ENCODE measurements at places on chromosomes 2 and 18.
A peak's percentile ranks its signal among the peaks of the same experiment; 100 is the strongest.

DNA sequence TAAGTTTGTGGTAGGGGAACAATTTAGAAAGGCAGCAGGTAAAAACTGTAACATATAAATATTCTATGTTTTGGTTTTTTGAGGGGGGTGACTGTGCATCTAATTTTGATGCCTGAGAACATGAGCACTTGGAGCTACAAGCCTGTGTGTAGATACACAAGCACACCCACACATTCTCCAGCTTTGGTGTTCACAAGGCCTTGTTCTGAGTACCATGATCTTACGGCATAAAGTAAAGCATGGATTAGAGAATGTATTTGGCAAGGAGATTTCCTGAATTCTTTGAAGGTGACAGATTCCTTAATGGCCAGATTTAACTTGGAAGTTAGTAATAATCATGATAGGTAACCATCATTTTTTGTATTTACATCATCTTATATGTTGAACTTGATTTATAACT lies 42.7 kb downstream of the MAP3K20 start:
- DNase-seq = no peak

GRCh38 chr2:240664622-240665021 lies 18.1 kb downstream of the AQP12B start:
- DNase-seq = no peak

DNA sequence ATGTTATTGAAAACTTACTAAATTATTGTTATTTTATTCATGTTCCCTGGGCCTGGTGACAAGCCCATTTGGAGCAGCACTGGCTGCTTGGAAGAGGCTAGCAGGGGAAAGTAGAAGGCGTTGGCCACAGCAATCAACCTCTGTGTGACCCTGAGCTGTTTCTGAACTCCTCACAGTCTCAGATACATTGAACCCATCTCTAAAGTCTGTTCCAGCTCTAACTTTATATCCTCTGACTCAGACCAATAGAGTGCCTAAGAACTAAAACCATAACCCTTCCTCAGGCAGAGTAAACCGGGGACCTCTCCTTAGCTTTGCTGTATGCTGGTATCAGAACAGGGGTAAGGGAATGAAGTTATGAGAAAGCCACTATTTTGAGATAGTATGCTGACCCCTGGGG lies 96.4 kb upstream of the NOL4 start:
- DNase-seq = no peak

GRCh38 chr2:221310730-221311129 lies 261.4 kb downstream of the EPHA4 start:
- DNase-seq = no peak

DNA sequence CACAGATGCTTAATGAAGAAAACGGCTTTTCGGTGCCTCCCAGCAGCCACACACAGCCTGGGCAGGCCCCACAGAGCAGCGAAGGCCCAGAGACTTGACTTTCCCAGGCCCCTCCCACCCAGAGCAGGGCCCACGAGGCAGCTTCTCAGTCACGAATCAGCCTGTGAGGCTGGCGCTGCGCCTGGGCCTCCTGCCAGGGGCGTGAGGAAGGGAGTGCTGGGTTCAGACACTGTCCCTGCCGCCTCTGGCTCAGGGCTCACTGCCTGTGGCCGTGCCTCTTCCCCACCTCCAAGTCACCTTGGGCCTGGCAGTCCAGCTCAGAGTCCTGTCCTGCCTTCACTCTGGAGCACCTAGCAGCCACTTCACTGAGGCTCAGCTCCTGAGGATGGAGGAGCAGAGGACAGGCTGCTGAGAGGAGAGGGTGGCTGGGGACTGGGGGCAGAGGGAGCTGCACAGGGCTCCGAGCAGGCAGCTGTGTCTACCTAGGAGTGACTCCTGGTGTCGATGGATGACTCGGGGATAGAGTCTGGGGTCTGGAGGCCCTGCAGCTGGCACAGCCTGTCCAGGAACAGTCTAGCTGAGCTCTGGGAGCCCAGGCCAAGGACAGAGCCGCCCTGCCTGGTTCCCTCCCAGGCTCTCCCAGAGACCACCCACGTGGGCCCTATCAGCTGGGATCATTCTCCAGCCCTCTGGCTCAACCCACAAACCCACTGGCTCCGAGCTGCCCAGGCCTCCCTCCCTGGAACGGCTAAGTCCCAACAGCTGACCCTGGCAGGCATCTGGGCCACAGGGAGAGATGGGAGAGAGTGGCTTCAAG lies 36.4 kb upstream of the FOSL2 start:
- DNase-seq = peak; percentile 72

GRCh38 chr2:191706791-191707190 lies 28.9 kb downstream of the NABP1 start:
- no peak for DNase-seq

GRCh38 chr2:71643674-71644357 lies 190.5 kb downstream of the DYSF start:
- DNase-seq = no peak

DNA sequence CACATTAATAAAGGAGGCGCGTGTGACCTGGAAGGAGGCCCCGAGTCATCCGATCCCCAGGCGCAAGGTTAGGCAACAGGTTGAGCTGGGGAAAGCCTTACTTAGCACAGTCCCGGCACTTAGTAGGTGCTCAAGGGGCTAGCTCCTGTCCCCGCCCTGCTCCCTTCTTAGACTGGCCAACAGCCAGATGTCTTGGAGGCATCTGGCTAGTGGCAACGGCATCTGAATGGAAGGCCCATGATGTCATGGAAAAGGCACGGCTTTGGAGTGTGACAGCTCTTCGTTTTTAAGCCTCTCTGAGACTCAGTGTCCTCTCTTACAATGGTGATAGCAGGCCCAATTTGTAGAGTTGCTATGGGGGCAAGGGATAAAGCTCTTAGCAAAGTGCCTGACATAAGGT lies 258.3 kb downstream of the CYRIA start:
- no peak for DNase-seq

DNA sequence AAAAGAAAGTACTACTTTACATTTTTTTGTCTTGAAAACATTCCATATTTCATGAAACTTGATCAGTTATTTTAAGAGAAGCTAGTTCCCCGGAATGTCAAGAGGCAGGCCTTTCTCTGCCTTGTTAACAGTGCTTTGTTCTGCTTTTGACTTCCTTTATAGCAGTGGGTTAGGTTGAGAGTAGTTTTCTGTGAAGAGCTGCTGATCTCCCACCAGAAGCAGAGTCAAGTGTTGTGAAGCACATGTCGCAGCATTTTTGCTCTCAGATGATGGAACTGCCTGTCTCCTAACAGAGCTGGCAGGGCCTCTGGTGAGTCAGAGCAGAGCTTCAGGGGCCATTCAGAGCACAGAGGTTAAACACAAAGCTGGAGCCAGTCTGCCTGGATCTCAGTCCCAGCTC lies 871.8 kb downstream of the SLC4A3 start:
- DNase-seq = peak; percentile 58

DNA sequence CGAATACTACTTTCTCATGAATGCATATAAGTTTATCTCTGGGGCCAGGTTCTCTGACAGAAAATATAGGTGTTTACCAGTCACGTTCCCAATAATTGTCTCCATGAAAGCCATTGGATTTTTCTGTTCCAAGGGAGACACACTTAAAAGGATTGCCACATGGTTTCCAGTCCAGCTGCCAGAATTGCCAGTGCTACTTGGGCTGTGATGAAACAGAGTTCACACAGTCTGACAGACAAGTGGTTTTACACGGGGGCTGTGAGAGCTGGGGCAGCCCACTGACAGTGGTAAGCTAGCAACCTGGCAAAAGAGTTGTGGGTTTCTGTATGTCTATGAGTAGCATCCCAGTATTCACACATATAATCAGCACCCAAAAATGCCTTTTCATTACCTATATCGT lies 27.7 kb upstream of the ATRAID start:
- DNase-seq = no peak

DNA sequence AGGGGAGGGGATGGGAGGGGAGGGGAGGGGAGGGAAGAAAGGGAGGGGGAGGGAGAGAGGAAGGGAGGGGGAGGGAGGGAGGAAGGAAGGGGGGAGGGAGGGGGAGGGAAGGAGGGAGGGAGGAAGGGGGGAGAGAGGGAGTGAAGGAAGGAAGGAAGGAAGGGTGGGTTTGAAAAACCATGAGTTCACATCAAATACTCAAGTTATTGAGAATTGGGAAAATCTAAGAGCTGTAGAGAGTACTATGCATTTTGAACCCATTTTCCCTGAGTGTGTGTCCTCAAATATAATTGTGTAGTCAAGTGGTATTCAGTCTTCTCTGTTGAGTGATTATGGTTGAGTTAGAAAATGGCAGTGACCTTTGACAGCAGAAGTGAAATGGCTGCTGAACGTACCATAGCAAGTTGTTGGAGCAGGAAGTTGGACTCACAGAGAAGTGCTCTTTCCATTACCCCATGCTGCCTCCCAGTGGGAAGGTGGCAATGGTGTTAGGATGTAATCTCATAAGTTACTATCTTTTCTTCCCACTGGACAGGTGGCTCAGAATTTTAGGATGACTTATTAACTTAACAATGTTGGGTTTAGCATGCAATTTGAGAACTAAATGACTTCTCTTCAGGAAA lies 214.6 kb downstream of the SETBP1 start:
- peak; percentile 52 for DNase-seq

GRCh38 chr2:152349416-152349815 lies 14.4 kb downstream of the FMNL2 start:
- no peak for DNase-seq

- DNase-seq = no peak
Measured at GRCh38 chr2:138703242-138703641, 76.9 kb downstream of the NXPH2 start.

DNA sequence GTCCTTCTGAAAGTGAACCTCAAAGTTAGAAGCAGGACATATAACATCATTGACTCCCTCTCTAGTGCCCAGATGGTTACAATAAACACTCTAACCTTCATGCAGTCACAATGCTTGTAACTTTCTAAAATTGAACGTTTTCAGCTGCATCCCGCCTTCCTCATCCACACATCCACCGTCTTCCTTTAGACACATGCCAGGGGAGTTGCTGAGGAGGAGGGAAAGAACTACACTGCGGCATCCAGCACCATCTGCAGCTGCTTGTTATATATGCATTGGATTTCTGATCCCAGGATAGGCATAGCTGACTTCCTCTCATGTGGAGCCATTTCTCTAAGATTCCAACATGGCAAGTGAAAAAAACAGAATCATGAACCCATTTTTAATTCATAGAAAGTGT lies 96.8 kb downstream of the FBXO15 start:
- DNase-seq = no peak

DNA sequence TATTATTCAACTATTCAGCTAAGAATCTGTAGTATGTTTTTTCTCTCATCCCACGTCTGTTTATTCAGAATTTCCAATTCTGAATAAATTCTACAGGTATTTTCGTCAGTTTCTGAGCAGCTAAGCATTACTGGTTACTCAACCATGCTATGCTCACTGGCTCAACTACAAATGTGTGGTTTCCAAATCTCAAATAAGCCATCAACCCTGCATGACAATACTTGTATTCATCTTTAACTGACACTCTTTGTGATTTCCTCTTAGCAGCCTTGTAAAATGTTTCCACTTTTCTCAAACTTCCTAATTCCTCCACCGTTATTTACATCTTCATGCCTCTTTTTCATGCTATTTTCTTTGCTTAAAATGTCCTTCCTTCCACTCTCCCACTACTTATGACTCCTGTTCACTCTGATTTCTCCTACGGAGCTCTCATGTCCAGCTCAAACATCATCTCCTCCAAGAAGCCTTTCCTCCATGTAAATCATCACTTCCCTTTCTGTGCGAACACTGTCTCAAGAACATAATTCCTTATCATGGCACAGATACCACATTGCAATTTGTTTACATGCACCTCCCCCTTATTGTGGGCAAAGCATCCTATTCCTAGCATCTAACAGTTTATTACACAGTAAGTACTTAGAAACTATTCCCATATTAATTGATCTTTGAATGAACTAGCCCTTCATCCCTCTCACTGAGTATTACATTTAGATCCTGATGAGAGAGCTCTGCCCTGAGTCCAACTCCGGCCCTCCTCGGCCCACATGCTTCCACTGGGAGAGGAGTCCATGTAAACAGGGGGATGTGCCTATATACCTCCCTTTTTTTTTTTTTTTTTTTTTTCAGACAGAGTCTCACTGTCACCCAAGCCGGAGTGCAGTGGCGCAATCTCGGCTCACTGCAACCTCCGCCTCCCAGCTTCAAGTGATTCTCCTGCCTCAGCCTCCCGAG lies 10.5 kb downstream of the CCDC88A start:
- DNase-seq = peak; percentile 47

- peak; percentile 14 for DNase-seq
Measured at GRCh38 chr2:140880573-140880972, 1250.2 kb downstream of the LRP1B start.

GRCh38 chr2:205747829-205748386 lies 65.6 kb downstream of the NRP2 start:
- no peak for DNase-seq

Measured in astrocyte of the spinal cord (primary cell).